Neuronal stem cell (in vitro differentiated cells): ENCODE measurements at places on chromosomes 1 and 21.

DNA sequence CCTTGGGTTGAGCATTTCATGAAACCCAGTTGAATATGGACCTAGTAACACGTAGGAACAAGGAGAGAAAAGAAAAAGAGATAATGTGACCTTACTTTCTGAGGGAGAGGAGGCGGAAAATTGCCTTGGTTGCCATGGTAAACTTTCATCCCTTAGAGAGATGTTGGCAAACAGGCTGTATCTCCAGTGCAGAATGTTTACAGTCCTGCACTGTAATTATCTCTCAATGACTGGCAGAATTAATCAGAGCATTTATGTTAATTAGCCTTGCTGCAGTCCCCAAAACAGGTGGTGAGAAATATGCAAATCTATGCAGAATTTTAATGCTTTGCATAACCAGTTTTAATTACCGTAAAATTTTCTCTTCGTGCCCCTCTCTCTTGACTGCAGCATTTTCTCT, 147.3 kb downstream of the CD247 start:
- no peak overlapping the region for H3K4me3 ChIP-seq
- no peak for DNase-seq
- peaks cover 30% of the 10 kb centered on the region for H3K36me3 ChIP-seq

DNA sequence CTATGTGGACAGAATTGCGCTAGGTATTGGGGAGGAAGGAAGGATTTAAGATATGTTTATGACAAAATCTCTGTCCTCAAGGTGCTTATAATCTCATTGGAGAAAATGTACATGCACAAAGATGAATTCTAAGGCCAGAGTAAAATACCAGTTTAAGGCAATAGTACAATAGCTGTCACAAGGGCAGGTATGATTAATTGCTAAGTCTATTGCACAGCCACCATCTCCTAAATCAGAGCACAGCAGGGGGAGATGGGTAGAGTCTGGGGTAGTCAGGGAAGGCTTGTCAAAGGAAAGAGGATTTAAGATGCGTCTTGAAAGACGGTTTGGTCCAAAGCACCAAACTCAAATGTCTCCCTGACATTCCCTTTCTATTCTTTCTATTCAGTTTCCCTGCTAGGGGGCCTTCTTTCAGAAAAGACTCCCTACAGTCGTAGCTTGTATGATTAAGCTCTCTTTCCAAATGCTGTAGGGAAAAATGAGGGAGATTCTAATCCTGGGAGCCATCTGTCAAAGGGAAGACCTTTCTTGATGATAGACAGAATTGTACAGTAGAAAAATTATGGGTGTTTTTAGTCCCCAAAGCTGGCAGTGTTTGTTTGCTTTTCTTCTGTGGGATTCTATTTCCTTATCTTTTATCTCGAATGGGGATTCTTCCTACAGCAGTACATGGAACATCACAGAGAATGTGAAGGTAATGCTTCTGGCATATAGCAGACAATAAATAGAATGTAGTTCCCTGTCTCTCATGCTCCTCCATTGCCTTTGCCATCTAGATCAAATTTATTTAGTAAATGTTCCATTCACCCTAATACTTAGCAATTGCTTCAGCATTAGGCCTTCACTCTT, 107.6 kb upstream of the NFIA start:
- H3K36me3 ChIP-seq = no peaks in the 10 kb centered on the region
- H3K27ac ChIP-seq = no peak overlapping the region
- H3K27me3 ChIP-seq = no peaks in the 10 kb centered on the region
- H3K4me1 ChIP-seq = peaks cover 14% of the 10 kb centered on the region

GRCh38 chr1:119133987-119134386, 6.5 kb downstream of the WARS2 start:
- H3K27ac ChIP-seq = no peak overlapping the region
- H3K36me3 ChIP-seq = no peaks in the 10 kb centered on the region
- H3K4me3 ChIP-seq = no peak overlapping the region
- DNase-seq = no peak

DNA sequence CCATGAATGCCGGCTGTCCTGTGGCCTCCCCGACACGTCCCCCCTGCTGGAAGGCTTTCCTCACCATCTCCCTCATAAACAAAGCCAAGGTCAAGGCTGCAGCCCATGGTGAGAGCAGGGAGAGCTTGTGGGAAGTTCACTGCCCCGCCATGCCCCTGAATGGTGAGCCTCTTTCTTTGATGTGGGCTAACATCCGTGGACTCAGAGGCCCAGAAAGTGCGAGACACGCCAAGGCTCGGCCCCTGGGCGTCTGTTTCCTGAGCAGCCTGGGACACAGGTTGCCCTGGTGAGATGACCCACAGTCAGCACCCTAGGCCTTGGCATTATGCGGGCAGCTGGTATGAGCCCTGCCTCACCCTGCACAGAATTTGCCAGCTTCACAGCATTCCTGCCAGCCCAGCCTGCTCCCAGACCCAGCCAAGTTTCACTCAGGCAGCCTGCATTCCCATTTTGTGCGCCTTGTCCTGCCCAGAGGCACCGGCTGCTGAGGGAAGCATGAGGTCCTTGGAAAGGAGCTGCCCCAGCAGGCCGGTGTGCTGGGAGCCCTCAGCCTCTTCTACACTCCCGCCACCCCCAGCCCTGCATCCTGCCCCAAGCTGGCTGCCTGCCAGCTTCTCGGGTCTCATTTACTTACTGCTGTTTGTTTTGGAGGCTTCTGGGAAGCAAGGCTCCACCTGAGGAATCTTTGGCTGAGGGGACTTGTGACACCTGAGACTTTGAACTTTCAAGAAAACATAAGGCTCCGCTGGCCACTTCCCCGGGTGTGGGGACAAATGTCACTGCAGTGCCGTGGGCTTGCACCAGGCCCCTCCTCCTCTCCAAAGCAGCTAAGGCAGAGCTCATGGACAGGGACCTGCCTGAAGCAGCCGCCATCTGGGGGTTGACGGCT, 31.9 kb downstream of the NEK2 start:
- H3K27ac ChIP-seq = no peak overlapping the region
- peaks cover 10% of the 10 kb centered on the region for H3K4me1 ChIP-seq
- H3K4me3 ChIP-seq = no peak overlapping the region
- no peaks in the 10 kb centered on the region for H3K36me3 ChIP-seq

DNA sequence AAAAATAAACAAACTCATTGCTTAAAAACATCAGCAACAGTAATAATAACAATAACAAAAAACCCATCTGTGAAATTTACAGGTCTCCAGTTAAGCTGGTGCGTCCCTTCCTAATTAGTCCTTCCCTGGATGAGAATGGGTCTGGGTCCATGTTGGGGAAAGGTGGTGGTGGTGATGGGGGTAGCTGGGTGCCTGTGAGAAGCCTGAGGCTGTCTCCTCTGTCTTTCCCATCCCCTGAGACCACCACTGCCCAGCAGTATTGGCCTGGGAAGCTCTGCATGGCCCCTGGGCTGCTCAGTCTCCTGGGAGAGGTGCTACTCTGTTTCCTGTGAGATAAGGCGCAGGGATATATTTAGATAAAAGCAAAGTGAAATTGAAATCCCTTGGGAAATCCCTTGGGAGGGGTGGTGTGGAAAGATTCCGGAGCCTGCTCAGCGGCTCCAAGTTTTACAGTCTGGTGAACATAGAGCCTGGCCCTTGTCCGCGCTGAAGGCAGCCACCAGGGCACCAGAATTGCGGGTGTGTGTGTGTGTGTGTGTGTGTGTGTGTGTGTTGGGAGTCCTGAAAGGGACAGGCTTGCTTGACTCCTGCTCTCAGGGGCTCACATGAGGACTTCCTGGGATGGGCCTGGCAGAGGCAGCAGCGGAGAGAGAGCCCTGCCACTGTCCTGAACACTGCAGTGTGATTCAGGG, 150.2 kb downstream of the FOXD2 start:
- no peaks in the 10 kb centered on the region for H3K36me3 ChIP-seq
- no peaks in the 10 kb centered on the region for H3K4me1 ChIP-seq
- DNase-seq = no peak

GRCh38 chr1:8555582-8555981, 237.7 kb downstream of the SLC45A1 start:
- peaks cover 19% of the 10 kb centered on the region for H3K4me1 ChIP-seq
- no peak for DNase-seq
- H3K27ac ChIP-seq = no peak overlapping the region
- H3K27me3 ChIP-seq = no peaks in the 10 kb centered on the region
- H3K4me3 ChIP-seq = no peak overlapping the region

GRCh38 chr1:107443027-107443426, 302.2 kb downstream of the NTNG1 start:
- H3K27me3 ChIP-seq = no peaks in the 10 kb centered on the region
- no peaks in the 10 kb centered on the region for H3K36me3 ChIP-seq
- H3K4me1 ChIP-seq = no peaks in the 10 kb centered on the region
- no peak for DNase-seq
- H3K27ac ChIP-seq = no peak overlapping the region
- H3K4me3 ChIP-seq = no peak overlapping the region

DNA sequence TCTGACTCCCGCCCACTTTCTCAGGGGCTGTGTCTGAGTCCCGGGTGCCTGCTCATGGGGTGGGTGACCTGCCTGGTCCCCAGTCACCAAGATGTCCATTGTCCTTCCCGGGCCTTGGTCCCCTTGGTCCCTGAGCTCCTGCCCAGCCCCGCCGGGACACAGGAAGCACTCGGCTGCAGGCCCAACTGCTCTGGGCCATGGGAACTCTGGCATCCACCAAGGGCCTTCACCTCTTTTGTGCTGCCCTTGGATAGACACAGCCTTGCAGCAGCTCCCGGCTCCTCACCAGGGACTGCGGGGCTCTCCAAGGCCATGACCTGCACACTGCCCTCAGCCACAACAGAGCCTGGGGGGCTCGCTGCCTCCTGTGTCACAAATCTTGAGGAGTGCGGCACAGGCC, 22.1 kb upstream of the MX1 start:
- H3K4me3 ChIP-seq = no peak overlapping the region
- no peaks in the 10 kb centered on the region for H3K4me1 ChIP-seq
- H3K27ac ChIP-seq = no peak overlapping the region

DNA sequence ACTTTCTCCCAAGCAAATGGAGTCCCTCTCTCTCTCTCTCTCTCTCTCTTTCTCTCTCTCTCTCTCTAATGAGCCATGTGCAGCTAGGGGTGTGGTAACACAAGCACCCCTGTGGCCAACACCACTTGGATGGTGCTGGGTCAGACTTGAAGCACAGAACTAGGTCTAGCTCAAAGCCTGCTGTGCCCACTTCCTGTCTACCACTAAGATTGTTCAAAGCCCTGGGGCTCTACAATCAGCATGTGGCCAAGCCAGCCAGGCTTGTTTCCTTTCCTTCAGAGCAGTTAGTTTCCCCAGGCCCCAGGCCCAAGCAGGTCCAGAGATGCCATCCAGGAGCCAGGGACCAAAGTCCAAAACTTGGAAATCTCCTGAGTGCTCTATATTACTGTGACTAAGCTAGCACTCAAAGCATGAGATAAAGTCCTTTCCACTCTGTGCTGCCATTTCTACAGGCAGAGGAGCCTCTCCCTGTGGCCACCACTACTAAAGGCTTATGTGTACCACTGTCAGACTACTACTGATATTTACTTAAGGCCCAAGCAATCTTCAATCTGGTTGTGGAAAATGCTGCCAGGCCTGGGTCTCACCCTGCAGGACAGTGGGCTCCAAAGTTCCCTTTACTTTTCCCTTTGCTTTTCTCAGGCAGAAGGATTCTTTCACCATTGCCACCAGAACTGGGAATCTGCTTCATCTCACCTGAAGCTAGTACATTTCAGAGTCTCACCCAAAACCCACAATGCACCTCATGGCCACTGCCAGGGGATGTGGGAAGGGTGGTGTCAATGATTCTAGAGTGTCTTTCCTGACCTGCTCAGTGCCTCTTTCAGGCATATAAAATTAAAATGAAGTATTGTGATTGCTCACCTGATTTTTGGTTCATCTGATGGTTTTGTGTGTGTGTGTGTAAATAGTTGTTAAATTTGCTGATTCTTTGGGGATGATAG, 999.5 kb downstream of the NCAM2 start:
- no peak overlapping the region for H3K27ac ChIP-seq
- no peaks in the 10 kb centered on the region for H3K27me3 ChIP-seq
- H3K4me3 ChIP-seq = no peak overlapping the region

DNA sequence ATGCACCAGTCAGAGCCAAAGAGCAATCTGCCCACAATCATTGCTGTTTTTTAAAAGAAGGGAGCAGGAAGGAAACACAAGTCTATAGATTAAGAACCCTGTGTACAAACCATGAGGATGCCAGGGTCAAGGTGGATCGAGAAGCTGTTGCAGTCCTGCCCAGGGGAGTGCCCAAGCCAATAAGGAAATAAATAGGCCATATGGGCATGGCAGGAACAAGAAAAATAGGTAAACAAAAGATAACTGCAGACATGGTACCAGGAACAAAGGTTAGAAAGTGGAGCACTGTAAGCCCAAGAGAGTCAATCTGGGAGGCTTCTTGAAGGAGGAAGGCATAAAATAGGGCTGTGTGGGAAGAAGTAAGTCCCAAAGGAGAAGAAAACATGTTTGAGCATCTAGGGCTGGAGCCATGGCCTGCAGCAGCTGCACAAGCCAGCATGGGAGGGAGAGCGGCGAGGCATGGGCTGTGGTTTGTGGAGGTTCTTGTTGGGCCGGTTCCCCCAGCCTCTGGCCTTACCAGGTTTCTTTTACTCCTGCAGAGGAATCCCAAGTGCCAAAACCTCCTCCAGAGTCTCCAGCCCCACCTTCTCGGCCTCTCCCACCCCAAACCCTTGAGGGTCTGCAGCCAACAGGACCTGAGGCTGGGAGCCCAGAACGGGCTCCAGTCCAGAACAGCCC, 13.6 kb downstream of the INAVA start:
- H3K4me3 ChIP-seq = no peak overlapping the region
- H3K4me1 ChIP-seq = no peaks in the 10 kb centered on the region
- DNase-seq = no peak
- no peaks in the 10 kb centered on the region for H3K27me3 ChIP-seq
- peaks cover 94% of the 10 kb centered on the region for H3K36me3 ChIP-seq

DNA sequence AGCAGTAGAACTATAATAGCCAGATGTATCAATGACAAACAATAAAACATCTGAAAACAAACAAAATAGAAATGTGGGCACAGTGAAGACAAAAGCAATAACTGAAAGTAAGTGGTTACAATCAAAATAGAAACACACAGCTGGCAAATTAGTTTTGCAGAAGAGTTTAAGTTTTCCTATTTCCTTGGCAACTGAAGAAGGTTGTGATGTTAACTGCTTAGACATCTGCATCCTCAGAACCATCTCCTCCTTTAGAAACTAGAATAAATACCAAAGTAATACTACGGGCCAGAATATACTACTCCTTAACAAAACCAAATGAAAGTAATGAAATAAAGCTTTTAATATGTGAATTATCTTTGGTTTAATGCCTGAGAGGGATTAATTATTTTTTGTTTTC, 605.5 kb downstream of the LTN1 start:
- H3K4me3 ChIP-seq = no peak overlapping the region
- DNase-seq = no peak
- no peaks in the 10 kb centered on the region for H3K27me3 ChIP-seq

DNA sequence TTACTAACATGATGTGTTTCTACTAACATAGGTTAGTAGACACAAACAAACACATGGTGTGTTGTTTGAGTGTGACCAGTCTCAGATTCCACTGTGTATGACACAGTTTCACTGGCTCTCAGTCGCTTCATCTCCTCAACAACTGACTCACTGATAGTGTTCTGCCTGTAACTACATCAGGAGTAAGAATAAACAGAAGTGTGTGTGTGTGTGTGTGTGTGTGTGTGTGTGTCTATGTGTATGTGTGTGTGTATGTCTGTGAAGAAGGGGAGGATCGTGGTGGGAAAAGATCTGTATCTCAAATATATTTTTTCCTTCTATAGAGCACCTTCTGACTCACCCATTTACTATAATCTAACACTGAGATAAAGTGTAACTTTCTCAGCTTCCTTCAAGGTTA, 391.0 kb downstream of the PTPRC start:
- no peaks in the 10 kb centered on the region for H3K4me1 ChIP-seq
- no peak overlapping the region for H3K4me3 ChIP-seq
- DNase-seq = no peak

GRCh38 chr1:233075915-233076295, 125.5 kb downstream of the NTPCR start:
- H3K36me3 ChIP-seq = no peaks in the 10 kb centered on the region
- peaks cover 9% of the 10 kb centered on the region for H3K4me1 ChIP-seq
- H3K4me3 ChIP-seq = no peak overlapping the region
- no peaks in the 10 kb centered on the region for H3K27me3 ChIP-seq
